IMR-90 (cell line): ENCODE measurements at places on chromosomes 11 and 22. TPM values are rescaled to one million over a fixed set of nuclear protein-coding genes. Genes with fewer than 3 reads are reported as not detected.

DNA sequence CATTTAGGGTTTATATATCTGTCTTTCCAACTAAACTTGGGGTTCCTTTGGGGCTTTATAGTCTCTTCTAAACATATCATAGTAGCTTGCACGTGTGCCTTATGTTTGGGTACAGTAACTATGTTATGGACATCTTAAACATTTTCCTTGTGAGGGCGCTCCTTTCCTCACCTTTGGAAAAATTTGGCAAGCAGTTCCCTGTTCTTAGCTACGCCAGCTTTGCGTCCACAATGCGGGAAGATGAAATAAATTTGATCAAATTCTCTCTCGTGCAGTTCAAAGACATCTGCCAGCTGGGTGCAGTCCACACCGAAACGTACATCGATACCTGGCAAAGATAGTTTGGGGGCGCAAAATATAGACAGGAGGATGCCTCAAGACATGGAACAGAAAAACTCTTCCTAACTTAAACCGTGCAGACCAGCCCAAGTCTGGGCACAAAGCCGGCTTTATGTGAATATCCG, 548 bp downstream of the FDXACB1 start:
- H3K27ac ChIP-seq = peak overlapping the region; percentile 64
- peak; percentile 5 for DNase-seq
- peak overlapping the region; percentile 71 for H3K4me3 ChIP-seq
- peaks cover 3% of the 10 kb centered on the region; the same call in 1 of the 2 replicates for H3K4me1 ChIP-seq
- no peaks in the 10 kb centered on the region for H3K27me3 ChIP-seq

The GAB4 gene
- not detected in 2 replicates for total RNA-seq

The SCGB1D2 gene
- not detected in 2 replicates for total RNA-seq

DNA sequence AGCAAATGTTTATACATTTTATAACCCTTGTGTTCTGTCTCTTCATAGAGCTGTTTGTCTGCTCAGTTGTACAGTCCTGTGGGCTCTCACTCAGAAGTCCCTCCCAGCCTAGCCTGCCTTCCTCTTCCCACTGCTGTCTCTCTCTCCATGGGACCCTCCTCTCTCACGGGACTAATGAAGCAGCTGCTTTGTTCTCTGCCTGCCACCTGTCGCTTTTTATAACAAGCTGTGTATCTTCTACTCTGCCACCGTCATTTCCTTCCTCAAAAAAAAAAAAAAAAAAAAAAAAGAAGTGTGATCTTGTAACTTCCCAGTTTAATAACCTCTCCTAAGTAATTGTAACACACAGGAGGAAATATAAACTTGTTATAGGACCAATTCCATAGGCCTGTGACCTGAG, 92.2 kb upstream of the ALKBH3 start:
- no peaks in the 10 kb centered on the region for H3K27me3 ChIP-seq
- no peak for DNase-seq
- H3K4me3 ChIP-seq = no peak overlapping the region
- H3K27ac ChIP-seq = no peak overlapping the region

- H3K27ac ChIP-seq = no peak overlapping the region
- no peaks in the 10 kb centered on the region for H3K36me3 ChIP-seq
Measured at GRCh38 chr11:20631519-20632168, 32.2 kb downstream of the SLC6A5 start.

DNA sequence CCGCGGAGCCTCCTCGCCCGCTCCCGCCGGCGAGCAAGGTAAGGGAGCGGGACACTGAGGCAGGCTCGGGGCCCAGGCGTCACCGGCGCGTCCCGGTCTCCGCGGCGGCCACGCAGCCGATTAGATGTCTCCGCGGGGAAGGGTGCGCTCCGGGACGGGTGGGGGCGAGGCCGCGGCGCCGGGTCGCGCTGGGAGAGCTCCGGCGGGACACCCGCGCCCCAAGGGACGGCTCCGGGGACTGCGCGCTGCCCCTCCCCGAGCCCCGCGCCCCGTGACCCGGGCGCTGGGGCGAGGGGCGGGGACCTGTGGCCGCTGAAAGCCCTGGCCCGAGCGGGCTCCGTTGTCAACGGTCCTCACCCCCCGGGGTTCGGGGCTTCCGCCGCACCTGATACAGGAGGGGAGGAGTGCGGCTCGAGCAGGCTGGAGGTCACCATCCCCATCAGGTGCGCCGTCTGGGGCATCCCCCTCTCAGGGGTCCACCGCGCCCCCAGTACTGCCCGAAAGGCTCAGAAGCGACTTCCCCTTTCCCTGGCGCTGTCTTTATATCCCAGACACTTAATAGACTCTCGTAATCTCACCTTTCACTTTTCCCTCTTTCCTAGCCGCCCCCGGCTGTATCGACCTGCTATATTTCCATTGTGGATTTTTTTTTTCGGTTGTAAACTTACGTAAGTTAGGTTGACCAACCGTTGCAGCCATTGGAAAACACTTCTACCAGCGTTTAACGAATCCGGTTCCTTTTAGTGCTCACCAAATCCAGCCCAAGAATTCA, 573 bp downstream of the PPFIA1 start:
- peaks cover 17% of the 10 kb centered on the region for H3K36me3 ChIP-seq
- peaks cover 5% of the 10 kb centered on the region; the same call in 1 of the 2 replicates for H3K4me1 ChIP-seq
- peaks cover 11% of the 10 kb centered on the region for H3K27me3 ChIP-seq
- peak overlapping the region; percentile 75 for H3K27ac ChIP-seq
